ENCODE measurements at places on chromosomes 7 and 10.

DNA sequence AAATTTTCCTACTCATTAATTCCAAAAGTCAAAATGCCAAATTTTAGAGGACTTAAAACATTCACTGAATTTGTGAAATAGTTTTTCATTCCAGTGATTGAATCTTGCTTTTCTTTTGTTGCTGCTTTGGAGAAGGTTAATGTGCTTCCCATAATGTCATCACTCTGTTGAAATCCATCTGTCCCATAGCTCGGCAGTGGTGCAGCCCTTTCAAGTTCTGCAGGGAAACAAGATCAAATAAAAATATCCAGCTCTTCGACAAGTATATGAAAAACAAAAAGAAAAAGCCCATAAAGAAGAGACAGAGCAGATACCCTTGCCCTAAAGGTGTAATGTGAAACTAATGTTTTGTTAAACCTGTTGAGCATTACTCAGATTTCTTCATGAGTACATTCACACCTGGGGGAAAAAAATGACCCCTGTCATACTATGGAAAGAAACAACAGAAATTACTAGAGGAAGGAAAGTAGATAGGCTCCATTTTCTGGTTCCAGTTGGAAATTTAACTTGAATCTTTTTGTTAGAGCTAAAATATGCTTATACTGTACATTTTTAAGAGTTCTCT lies 35.1 kb downstream of the AGR3 start:
- DNase-seq, result no peak

DNA sequence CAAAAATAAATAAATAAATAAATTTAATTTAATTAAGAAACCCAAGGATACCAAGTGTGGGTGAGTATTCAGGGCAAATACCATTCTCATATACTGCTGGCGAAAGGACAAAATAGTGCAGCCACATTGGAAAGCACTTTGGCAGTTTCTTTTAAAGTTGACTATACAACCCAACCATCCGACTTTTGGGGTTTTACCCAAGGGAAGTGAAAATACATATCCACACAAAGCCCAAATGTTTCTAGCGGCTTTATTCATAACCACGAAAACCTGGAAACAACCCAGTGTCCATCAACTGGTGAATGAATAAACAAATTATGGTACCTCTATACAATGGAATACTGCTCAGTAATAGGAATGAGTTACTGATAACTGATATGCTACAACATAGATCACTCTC lies 36.2 kb upstream of the OGDHL start:
- DNase-seq, result no peak

DNA sequence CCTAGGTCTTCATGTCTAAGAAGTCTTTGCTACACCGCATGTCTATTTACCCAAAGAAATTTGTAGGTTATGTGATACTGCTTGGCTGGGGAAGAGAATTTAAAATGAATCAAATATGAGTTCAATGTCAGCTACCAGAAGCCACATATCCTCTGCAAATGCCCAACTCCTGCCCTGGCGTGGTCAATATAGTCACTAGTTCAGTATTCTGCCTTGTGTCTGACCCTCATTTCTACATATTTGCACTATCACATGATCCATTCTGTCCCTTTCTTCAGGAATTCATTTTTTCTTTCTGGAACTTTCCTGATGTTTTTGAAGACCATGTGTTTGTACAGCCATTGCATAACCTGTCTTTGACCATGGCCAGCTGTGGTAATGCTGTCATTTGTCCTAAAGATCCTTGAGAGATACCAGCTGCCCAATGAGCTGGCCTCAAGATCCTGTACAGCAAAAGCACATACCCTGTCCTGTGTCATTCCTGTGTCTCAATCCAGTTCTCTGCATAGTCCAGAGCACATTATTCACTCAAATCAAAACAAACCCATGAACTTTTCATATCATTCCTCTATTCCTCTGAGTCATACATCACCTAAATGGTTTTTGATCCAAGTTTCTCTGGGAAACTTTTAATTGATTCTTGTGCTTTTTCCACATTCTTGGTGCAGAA lies 524.5 kb downstream of the PARD3 start:
- DNase-seq, result no peak

DNA sequence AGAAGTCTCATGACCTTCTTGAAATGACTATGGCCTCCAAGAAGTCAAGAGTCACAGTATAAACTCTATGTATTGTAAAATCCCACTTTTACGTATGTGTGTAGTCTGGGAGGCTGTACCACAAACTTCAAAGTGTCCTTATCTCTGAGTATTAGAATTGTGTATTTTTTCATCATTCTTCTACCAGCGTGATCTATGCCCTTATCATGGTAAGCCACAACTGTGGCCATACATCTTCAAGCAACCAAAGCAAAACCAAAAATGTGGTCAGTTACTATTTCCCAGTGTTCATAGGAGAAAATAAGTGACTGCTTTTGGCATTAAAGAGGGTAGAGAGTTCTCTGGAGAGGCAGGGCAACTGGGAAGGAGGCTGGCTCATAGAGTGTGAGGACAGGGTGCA lies 42.8 kb downstream of the SPOCK2 start:
- no peak for DNase-seq

GRCh38 chr7:73625276-73625675 lies 954 bp upstream of the MLXIPL start:
- no peak for DNase-seq

DNA sequence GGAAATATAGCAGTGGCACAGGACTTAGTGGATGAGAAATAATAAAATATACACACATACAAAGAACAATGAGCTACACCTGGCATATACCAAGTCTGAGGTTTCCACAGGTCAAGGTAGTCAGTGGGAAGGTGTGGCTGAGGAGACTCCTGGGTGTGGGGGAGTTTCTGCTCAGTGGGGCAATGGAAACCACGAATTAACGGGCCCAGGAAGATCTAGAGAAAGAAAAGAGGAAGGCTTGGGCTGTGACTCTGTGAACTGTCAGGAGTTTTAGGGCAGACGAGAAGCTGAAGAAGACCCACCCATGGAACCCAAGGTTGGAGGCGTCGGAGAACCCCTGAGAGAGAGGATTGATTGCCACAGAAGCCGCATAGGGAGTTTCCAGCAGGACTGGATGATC lies 196.5 kb downstream of the HERPUD2 start:
- no peak for DNase-seq

DNA sequence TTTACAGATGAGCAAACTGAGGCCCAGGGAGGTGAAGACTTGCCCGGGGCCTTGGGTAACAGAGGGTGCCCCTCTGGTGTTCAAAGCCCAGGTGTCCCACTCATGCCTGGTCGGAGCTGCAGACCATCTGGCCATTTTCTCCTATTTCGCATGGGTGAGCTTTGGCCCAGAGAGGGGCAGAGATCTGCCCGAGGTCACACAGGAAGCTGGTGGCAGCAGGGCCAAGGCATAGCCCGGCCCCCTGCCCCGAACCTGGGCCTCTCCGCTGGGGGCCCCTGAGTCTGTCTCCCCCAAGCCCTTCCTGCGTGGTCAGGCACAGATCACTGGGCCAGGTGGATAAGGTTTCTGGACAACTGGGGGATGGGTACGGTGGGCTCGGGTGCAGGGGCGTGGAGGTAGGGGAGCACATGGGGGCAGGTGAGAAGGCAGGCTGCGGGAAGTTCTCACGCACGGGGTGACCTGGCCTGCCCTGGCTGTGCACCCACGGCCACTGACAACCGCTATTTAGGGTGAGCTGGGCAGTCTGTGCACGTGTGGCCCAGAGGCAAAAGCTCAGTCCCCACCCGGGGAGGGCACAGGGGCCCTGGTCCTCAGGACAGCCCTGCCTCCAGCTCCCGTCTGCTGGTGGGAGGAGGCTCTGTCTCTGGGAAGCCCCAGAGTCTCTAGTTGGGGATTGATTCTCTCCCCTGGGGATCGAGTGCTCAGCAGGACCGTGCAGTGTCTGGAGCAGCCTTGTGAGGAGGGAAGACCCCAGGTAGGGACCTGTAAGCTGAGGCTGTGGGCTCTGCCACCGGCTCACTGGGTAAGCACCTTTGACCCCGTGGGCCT lies 68.6 kb downstream of the UNCX start:
- DNase-seq, result peak; percentile 50

- DNase-seq, result no peak
Measured at GRCh38 chr10:129416956-129417765, 49.9 kb upstream of the MGMT start.

- no peak for DNase-seq
Measured at GRCh38 chr10:78719276-78719675, 349.5 kb upstream of the ZMIZ1 start.

- peak; percentile 84 for DNase-seq
Measured at GRCh38 chr7:158863611-158864506, 7.5 kb downstream of the DYNC2I1 start.

GRCh38 chr7:113550966-113551365 lies 367.8 kb downstream of the PPP1R3A start:
- no peak for DNase-seq

- no peak for DNase-seq
Measured at GRCh38 chr10:22758867-22759266, 44.5 kb upstream of the PIP4K2A start.

DNA sequence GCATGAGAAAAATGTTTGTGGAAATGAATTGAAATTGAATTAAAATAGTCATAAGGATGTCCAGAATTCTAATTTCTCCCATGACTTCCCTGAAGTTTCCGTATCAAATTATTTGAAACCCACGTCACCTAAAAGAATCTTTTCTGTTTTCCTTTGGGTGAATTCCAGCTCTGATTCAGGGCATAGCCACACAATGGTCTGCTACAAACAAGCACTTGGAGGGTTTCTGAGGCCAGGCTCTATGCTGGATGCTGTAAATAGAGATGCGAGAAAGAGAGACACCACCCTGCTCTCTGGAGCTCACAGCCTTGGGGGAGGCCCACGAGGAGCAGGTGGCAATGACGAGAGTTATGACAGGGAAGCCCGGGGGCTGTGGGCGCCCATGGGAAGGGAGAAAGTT lies 33.6 kb downstream of the GHRHR start:
- DNase-seq, result no peak

DNA sequence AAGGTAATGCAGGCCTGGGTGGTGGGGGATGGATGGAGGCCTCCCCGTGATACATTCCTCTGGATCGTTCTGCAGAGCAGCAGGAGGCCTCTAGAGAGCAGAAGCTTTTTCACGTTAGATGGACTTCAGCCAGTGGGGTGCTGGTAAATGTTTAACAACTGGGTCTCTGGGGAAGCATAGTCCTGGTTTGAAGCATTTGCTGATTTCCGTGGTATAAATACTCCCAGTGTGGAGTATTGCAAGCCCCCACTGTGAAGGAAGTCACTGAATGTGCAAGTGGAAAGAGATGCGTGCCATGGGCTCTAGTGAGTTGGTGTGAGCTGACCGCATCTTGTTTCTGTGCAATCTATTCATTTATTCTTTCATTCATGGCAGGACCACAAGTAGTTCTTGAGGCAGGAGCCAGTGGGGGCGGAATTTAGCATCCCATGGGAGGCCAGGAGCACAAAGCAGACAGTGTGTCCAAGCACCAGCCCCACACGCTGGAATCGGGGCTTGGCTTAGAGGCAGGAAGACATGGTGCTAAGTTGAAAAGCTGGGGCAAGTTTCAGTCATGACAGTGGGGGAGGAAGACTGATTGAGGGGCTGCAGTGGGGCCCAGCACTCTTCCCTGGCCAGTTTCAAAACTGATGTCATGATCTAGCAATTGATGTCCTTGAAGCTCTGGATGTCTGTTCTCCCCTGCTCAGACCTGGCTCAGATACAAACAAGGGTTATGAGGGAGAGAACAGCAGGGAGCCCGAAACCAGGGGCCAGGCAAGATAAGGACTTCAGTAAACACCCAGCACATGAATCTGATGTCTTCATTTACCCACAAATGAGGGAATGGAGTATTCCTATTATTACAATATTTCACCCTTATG lies 280.9 kb upstream of the LYZL1 start:
- DNase-seq, result no peak

DNA sequence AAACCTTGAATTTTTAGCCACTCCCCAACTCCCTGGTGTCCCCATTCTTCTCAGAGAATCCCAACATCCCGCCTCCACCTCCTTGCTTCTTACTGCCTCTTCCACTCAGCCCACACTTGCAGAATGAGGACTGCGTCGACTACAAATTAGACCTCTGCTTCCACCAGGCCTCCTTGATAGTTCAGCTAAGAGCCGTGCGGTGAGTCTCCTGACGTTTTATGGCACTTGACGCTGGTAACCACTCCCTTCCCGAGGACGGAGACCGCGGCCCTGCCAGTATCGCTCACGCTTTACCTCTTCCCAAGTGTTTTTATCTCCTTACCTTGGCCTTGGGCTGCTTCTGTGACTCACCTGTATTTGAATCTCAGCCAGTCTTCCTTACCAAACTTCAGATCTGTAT lies 31.1 kb downstream of the RBM17 start:
- no peak for DNase-seq

DNA sequence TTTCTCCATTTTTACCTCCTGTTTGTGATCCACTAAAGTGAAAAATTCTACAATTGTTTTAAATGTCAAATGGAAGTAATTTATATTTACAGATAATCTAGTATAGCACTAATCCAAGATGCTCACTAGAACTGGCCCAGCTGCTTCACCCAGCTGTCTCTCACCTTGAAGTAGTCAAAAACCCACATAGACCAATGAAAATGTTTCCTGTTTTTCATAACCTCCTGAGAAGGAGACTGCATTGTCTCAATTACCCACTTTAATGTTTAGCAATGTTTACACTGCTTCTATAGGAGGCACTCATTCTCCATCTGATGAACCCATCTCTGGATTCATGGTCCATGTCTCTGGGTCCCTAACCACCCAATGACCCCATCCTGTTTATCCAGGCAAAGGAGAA lies 56.1 kb upstream of the ADO start:
- DNase-seq, result no peak

DNA sequence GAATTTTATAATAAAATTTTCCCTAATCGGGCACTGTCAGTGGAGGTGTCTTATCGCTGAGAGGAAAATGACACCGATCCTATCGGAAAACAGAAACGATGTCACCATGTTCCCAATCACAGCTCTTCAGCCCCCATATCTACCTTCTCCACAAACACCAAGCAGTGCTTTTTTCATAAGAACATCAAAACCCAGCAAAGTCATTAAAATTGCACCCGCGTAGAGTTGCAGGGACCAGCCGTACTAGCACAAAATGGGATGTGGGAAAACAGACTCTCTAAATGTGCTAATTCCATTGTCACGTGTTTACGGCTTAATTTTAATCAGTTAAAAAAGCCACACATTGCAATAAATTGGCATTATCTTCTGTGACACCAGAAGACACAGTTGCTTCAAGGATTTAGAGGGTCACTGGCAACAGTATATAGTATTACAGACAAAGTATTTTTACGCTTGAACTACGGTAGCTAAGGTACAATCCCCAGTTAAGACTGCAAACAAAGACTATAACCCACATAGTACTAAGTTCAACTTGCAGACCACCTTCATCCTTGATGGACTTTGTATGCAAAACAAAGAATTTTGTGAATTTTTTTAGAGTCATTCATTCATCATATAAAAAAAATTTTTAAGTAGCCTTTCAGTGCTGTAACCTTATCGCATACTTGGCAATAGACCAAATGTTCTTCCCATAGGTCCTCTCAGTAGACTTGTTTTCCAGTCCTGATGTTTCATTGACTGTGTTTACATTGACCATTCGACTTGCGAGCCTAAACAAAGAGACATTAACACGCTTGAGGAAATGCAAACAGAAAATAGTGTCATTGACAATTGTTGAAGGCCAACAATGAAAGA lies 116.0 kb downstream of the VTI1A start:
- no peak for DNase-seq

- no peak for DNase-seq
Measured at GRCh38 chr10:69562731-69563254, 10.4 kb downstream of the NEUROG3 start.
